NCI-H446 treated with DMSO at 0.1 percent for 48 hours (cell line): ENCODE measurements at places on chromosomes 7 and 10.

DNA sequence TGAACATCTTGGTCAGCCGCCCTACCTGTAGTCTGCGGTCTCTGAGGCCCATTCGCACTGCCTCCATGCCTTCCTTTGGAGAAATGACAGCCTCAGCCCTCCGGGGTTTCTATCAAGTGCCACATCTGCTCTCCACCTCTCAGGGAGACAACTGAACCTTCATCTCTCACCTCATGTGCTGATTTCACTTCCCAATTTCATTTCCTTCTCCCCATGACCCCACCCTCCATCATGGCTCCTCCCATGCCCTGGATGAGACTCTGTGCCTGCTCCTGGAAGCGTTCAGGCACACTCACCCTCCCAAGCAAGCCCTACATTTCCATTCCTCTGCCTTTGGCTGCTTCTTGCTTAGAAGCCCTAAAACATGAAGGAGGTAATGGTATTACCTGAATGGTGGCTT lies 7.8 kb upstream of the SCD start:
- no peak for DNase-seq

DNA sequence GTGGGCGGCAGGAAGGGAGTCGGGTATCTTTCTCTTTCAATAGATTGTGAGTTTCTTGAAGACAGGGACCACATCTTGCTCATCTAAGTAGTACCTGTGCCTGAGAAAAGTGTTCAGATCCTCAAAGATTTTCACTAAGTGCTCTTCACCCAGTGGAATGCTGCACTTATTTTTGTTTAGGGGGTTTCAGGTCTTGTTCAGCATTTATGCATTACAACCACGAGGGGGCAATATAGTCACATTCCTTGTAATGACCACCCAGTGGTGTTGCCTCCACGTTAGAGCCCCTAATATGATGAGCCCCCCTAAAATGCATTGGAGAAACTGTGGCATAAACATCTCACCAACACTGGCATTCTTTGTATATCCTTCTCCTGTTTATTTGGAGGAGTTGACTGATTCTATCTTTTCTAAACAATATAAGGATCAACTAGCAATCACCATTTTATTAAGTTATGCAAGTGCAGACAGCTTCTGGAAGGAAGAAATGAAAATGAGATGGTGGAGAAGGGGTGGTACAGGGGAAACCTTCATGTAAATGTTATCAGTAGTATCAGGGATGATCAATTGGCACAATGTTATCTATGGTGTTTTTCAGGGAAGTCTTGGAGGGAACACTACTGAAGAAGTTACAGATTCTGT lies 3.1 kb upstream of the PAPSS2 start:
- DNase-seq = no peak

DNA sequence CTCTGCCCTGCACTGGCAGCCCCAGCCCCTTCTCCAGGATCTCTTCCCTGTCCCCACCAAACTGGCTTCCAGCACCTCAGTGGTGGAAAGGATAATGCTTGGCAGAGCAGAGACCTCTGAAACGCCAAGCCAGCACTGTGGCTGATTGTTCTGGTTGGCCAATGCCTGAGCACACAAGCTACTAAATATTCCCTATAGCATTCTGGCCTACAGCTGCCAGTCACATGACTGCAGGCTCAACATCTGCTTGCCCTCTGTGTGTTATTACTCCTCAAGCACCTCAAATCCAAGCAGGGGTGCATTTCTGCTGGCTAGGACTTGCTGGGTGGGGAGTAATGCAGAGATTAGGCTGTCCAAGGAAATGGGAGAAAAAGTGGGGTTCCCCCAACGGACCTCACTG lies 6.1 kb downstream of the TBATA start:
- no peak for DNase-seq

DNA sequence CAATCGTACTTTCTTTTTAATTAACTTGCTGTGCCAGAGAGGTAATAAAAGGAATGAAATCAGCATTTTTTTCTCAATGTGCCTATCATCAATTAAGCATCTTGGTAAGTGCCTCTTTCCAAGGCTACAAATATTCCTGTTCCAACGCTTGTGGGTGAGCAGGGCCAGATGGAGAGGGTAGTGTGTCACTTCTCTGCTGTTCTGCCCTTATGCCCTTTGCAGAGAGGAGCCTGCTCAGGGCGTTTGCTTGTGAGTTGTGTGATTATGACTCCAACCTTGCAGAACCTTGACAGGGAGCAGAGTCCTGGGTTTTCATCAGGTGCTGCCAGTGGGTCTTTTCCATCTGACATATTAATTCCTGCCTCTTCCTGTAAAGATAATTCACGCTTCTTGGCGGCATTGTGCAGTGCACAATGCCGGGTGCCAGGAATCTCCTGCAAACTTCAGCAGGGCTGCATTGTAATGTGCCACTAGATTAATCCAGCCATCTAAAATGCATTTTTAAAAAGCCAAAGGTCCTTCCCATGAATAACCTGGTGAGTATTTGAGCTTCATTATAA lies 234.4 kb downstream of the ARHGAP12 start:
- no peak for DNase-seq

GRCh38 chr7:84700563-84701370 lies 486.1 kb downstream of the SEMA3D start:
- no peak for DNase-seq

DNA sequence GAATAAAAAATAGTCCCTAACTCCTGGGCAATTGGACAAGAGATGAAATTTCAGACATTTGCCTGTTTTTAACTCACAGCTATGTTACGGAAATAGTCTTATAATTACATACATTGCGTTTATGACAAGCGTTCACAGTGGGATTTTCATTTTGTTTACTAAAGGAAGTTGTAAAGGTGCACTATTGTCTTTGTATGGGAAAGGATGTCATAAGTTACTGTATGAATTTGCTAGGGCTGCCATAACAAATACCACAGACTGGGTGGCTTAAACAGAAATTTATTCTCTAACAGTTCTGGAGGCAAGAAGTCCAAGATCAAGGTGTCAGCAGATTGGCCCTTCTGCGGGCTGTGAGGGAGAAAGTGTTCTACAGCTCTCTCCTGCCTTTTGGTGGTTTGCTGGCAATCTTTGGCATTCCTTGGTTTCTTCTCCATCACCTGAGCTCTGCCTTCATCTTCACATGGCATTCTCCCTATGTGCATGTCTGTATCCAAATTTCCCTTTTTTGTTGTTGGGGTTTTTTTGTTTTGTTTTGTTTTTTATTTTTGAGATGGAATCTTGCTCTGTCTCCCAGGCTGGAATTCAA lies 5.6 kb downstream of the NFE2L3 start:
- DNase-seq = no peak

DNA sequence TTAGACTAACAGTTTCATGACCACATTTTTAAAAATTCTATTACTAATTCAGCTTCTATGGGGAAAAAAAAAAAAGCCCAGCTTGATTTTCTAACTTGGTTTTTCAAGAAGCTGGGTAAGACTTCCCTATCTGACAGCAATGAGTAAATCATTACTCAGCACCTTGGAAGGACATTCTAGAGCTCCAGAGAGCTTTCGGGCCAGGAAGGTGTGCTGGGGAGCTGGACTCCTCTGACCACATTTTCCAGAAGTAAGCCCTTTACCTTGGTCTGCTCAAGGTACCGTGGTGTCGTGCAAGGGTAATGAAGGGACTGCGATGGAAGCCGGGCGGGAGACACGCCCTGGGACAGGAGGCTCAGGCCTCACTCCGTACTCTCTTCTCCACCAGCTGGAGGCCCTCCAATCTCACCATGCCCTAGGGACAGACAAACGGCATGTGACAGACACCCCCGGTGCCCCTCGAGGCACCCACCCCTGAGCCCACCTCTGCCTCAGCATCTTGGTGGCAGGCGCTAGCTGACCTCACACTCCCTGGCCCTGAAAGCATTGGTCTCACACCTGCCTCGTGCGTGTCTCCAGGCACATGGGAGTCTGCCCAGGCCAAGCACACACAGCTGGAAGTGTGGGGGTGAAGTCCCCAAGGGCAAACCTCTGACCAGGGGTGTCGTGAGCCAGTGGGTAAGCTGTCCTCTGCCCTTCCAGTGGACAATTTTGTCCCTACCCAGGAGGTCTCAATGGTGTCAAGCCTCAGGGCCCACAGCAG lies 152.1 kb downstream of the OAT start:
- DNase-seq = no peak

DNA sequence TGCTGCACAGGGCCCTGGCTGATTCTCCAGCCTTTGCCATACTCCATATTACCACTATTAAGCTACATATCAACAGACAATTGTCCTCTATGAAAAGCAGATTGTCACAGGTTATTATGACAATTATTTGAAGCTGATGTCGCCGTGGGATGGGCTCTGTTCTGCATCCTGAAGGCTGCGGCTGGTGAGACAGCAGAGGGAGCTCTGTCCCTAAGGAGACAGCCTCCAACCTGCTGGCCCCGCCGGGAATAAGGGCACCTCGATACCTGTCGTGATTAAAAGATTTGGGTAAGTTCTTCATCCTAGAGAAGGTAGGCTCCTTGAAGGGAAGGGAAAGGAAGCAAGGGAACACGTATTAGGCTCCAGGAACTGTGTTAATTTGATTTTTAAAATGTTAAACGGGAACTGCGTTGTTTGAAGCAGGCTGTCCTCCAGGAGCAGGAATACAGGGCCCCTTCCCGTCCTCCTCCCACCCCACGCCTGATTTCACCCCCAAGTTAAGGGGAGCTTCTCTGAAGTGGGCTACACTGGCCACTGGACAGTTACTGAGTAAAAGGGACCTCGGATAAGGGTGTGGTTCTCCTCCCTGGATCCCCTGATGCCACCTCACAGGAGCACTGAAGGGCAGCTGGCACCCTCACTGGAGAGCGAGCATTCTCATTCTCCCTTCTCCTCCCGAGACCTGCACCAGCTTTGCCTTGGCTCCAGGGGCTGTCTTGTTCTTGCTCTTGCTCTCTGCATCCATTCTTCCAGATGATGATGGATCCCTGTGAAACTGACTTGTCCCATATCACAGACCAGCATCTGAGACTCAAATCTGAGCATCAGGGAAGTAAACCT lies 11.8 kb upstream of the TIAL1 start:
- no peak for DNase-seq

GRCh38 chr7:153939177-153939576 lies 113.0 kb upstream of the DPP6 start:
- no peak for DNase-seq

DNA sequence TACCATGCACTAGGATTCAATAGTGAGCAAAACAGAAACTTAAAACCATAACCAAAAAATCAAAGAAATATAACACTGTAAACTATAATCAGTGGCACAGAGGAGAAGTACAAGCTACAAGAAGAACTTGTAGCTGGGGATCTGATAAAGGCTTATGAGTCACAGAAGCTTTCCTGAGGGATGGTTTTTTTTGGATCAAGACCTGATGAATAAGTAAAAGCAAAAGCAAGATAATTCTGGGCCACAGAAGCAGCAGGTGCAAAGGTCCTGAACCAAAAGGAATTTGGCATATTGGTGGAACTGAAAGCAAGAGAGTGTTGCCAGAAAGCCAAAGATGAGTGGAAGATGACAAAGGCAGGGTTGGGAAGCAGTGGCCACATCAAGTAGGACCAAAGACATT lies 37.4 kb upstream of the BET1 start:
- DNase-seq = no peak
